ENCODE measurements at places on chromosomes 7 and 10. TPM values are rescaled to one million over a fixed set of nuclear protein-coding genes. Genes with fewer than 3 reads are reported as not detected.

DNA sequence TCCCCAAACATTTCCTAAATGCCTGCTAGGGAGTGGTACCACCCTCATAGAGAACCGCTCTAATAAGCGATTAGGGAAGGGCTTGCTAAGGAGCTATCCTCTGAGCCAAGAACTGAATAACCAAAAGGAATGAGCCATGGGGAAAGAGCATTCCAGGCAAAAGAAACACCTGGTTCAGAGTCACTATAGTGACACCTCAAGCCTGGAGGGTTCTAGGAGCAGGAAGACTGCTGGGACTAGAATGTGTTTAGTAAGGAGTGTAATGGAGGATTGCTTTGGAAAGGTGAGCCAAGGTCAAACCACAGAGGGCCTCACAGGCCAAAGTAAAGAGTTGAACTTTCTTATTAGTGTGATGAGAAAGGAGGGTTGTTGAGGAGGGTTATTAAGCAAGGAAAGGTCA lies 38.7 kb upstream of the NRBF2 start:
- no peak for DNase-seq

DNA sequence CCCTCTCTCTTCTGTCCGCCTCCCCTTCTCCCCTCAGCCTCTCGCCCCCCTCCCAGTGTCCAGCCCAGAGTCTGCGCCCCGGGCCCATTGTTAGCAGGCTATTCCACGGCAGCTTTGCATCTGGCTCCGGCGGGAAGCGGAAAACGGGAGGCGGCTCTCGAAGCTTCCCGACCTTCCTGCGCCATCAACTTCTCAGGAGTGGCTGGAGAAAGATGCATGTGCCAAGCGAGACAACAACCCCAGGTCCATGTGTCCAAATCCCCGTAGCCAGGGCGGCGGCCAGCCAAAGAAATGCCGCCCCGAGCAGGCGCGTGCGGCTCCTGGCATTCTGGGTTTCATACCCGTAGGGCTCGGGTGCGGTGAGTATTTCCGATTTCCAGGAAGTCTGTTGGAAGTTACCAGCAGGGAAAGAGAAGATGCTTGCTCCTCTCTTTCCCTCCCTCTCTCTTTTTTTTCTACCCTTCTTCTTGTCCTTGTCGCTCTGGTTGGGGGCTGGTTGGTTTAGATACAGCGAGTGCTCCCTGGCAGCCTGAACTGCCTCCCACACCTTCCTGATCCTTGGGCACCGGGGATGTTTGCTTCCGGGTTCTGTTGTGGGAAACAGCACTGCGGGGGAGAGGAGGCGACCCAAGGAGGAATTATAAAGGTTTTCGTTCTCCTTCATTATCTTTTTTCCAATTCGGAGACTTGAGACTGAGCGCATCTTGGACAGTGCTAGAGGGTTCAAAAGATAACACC lies 1.2 kb upstream of the HOXA2 start:
- no peak for DNase-seq

- DNase-seq = no peak
These were observed 241.5 kb downstream of the WDR37 start for GRCh38 chr10:1297566-1298301.

- DNase-seq = no peak
These were observed 49.6 kb upstream of the RHEB start for GRCh38 chr7:151568956-151569940.

The SYT15 gene
- 85.8 TPM for total RNA-seq

- DNase-seq = no peak
These were observed 328.1 kb downstream of the HGF start for GRCh38 chr7:81441750-81442149.

The TAS2R5 gene
- total RNA-seq = 9.8 TPM

DNA sequence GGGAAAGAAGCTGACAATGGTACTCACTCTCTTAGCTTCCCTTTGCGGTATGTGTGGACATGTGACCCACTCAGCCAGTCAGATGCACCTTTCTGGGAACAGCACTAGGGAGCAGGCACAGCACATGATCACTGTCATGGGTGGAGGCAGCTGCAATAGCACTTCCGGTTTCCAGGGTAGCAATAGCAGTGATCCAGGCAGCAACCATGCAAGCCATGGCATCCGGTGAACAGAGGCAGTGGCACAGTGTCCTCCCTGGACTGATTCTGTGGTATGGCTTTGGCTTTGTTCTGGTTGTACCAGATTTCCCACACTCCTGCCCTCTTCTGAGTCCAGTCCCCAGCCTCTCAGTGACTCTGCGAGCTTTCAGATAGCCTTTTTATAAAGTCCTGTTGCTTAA lies 86.8 kb upstream of the NAMPT start:
- DNase-seq = no peak
